ENCODE measurements at places on chromosomes 16 and 17. TPM values are rescaled to one million over a fixed set of nuclear protein-coding genes. Genes with fewer than 3 reads are reported as not detected.

- no peak for DNase-seq
Measured at GRCh38 chr16:66367968-66368891, 1.7 kb downstream of the CDH5 start.

- peak; percentile 71 for DNase-seq
Measured at GRCh38 chr17:17042851-17043460, 699 bp downstream of the MPRIP start.

GRCh38 chr17:76442341-76443338 lies 10.3 kb downstream of the UBE2O start:
- no peak for DNase-seq

SLC9A5 gene
- 0.64 TPM for total RNA-seq

DNAH17 gene
- total RNA-seq: 6.2 TPM

TBC1D3L gene
- total RNA-seq: 27.6 TPM

Data from suprapubic skin (tissue), 4 donors.